ENCODE measurements at places on chromosomes 7 and 10. TPM values are rescaled to one million over a fixed set of nuclear protein-coding genes. Genes with fewer than 3 reads are reported as not detected.
A peak's percentile ranks its signal among the peaks of the same experiment; 100 is the strongest.

The SPDYE18 gene
- not detected for total RNA-seq

GRCh38 chr7:940599-941408 lies 13.7 kb downstream of the ADAP1 start:
- no peak for DNase-seq

DNA sequence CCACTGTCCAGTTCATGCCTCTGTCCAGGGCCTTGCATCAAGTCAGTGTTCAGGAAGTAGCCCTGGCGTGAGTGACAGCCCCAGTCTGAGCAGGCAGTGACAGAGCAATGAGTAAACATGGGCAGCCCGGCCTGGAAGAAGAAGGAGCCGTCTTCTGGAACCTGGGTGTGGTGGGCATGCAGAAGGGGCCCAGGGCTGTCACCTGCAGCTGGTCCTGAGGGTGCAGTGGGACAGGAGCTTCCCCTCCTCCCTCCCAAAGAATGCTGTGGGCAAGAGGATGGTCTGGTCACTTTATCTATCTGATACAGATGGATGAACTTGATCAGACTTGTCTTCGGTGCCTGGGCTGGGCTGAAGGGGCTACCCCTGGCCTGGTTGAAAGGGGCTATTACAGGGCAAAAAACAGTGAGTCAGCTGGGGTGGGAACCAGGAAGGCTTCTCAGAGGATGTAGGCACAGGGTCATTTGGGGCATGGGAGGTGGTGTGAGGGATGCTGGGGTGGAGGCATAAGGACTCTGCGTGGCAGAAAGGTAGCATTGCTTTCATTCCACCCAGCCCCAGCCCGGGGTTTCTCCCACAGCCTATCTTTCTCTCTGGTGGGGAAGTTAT lies 42.7 kb upstream of the PPIF start:
- DNase-seq: no peak

GRCh38 chr10:110672580-110672919 lies 28.4 kb downstream of the RBM20 start:
- no peak for DNase-seq

DNA sequence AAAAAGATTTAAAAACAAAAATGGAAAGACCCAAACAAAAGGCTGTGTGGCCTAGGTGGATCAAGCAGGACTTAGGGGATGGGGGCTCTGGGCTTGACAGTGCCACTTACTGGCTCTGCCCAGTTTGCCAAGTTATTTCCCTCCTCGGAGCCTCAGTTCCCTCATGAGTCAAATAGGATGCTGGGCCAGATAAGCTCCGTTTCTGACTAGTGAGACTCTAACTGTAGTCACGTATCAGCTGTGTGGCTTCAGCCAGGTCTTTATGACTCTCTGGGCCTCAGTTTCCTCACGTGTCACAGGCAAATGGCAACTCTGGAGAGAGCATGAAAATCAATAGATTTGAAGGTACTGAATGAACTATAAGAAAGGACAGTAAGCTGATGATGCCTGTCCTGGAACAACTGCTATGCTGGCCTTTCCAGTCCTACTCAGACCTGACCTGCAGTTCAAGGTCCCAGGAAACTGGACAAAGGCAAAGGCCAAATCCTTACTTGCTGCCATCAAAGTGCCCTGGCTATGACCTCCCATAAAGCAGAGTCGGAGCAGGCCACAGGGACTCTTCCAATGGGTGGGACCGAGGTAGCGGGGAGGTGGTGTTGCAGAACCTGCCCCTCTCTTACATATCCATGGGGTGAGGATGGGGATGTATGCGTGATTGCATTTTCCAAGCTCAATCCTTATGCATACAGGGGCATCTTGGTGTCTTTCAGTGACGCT lies 27.0 kb downstream of the FAM53B start:
- DNase-seq: no peak

DNA sequence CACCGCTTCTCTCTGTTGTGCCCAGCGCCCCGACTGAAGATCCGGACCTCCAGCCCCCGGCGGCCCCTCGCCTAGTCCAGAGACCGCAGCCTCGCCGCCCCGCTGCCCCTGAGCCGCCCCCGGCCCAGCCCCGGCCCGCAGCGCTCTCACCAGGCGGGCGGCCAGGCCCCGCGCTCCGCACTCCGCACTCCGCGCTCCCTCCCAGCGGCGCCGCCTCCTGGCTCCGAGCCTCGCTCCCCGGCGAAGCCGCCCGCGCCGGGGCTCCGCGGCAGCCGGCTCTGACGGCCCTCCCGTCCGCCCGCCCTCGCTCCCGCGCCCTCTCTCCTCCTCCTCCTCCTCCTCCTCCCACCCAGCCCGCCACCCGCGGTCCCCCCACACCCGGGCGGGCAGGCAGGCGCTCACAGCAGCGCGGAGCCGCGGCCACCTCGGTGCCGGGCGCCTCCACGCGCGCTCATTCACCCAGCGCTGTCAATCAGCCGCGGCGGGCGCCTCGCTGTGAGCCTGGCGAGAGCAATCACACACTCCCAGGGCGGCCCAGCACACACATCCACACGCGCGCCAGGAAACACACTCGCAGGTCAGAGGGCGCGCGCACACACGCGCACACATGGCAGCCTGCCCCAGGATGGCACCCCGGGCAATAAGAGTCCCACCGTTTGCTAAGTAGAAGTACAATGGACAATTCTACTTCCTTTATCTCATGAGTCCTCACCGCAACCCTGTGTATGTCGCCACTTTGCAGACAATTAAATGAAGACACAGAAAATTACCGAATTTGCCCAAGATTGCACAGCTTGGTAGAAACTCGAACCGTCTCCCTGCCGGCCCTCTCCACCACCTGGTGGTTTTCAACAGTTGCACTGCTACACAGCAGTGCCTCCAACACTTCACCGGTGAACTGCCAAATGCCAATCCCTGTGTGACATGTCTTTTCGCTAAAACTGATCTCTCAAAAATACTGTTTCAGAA lies at the start of gene PRRT4:
Gene PRRT4 (minus strand): TSS at position 280 of the 969 bp plus-strand sequence.
- peak; percentile 50 for DNase-seq

- DNase-seq: no peak
Measured at GRCh38 chr7:81993186-81993585, 223.3 kb upstream of the HGF start.

Measured in umbilical cord (tissue), 2 donors.